ENCODE measurements at places on chromosomes 11 and 22.

DNA sequence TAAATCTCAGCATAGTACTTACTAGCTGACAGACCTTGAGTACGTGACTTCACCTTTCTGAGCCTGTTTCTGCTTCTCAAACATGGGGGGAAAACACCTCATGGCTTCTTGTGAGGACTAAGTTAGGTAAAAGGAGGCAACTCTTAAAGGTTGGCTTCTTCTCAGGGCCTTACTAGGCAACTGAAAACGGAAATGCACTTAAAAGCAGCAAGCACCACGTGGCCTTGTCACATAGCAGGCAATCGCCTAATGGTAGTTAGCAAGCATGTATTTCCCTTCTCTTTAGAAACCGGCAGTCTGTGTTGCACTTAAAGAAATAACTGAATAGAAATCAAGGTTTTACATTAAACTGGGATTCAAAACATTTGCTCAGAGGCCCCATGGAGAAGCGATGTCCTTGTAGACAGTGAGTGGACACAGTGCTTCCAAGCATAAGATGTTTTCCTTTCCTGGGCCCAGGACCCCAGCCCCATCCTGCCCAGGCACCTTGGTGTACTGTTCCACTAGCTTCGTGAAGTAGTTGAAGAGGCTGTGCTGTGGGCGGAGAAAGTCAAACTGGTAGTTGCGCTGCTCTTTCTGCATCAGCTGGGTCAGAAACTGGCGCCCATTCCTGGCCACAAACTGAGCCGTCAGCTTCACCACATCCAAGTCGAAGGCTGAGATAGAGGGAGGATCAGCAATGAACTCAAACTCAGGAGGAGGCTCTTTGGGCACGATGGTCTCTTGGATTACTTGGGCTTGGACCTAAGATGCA lies 12.1 kb downstream of the SF3A1 start:
- DNase-seq: no peak

DNA sequence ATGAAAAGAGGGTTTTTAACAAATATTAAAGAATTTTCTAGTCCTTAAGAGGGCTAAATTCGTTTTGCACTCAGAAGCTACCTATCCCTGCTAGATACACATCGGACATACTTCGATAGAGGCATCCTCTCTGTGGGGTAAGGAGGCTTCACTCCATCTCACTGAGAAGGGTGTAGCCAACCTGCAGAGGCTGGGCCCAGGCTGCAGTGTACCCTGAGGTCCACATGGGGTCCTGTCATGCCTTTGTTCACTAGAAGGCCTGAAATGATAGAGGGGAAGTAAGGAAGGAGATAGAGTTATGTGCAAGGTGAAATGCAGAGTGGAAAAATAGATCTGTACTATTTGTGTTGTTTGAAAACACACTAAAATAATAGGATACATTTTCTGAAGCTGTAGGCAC lies 45.6 kb downstream of the IGSF9B start:
- peak; percentile 38 for DNase-seq

DNA sequence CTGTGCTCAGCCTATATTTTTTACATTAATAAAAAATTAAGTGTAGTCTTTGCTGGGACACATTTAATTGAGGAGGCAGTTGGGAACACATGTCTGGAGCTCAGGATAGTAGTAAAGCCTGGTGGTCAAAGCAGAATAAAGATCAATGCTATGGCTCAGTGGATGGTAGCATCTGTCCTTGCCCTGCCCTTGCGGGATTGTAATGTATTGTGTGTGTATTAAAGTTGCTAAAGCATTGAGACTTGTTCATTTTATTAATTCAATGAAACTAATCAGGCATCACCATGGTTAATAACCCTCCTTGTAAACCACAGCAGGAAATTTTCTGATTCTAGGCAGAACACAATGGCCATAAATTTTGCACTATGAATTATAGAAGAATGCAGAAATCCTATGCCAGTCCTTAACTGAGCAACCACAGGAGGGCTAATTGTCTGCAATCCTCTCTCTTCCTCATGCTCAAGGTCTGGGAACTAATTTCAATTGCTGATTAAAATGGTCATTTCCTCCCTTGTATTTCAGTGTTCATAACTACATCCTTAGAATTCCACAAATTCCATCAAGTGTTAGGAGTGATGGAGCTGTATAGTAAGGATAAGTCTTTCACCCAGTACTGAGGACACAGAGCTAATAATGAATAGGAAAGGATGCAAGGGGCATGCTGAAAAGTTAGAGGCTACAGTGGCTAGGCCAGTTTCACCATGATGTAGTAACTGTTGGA lies 403.2 kb upstream of the DDI1 start:
- no peak for DNase-seq

GRCh38 chr11:25939691-25940090 lies 392.2 kb upstream of the ANO3 start:
- DNase-seq: no peak

DNA sequence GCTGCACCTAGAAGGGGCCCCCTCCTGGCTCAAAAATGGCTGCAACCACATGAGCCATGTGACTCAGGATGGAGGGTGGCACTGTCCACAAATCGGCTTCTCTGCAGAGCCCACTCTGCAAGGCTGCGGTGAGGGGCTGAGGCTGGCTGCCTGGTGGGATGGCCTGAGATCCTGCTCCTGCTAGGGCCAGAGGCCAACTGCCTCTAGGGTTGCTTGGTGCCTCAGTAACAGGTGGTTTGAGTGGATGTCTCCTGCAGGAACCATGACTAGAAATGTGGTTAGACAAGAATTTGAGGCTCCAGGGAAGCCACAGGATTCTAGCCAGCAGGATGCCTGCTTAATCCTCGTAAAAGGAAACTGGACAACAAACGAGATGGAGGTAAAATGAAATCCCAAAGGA lies 17.1 kb downstream of the PATZ1 start:
- no peak for DNase-seq

- no peak for DNase-seq
Measured at GRCh38 chr11:72553706-72554105, 119.4 kb upstream of the CLPB start.

DNA sequence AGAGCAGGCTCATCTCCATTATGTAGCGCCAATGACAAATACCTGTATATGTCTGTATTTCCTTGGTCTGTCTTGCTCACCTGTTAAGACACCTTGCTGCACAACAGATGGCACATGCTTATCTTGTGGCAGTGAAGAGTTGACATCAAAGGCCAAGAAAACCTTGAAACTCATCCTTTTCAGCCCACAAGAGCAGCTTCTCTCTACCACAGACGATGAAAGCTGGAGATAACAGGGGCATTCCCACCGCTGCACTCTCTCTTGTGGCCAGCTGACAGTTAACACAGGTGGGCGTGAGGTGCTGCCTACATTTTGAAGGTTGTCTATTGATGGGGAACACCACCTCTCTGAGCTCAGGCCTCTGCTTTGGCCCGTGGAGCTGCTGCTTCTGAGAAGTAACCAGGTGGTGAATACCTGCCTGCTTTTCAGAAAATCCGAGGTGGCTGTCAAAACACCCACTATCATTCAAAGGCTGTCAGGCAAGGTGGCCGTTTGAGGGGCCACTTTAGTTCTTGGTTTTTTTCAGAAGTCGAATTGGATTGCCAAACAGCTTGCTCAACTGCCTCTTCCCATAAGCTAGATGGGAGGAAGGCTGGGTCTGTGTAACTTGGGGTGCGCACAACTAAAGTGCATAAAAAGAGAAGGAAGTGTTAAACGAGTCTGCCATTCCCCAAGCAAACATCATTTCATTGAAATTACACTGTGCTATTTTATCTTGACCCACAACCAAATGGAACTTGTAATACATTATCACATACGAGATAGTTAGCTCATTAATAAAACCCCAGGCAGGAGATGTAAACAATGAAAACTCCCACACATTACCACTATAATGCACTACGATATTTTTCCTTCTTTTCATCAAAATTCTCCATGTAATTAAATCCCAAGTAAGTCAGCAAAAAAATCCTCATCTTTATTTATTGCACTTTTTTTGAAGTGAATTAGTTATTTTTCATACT lies 87.1 kb upstream of the RAG2 start:
- no peak for DNase-seq

DNA sequence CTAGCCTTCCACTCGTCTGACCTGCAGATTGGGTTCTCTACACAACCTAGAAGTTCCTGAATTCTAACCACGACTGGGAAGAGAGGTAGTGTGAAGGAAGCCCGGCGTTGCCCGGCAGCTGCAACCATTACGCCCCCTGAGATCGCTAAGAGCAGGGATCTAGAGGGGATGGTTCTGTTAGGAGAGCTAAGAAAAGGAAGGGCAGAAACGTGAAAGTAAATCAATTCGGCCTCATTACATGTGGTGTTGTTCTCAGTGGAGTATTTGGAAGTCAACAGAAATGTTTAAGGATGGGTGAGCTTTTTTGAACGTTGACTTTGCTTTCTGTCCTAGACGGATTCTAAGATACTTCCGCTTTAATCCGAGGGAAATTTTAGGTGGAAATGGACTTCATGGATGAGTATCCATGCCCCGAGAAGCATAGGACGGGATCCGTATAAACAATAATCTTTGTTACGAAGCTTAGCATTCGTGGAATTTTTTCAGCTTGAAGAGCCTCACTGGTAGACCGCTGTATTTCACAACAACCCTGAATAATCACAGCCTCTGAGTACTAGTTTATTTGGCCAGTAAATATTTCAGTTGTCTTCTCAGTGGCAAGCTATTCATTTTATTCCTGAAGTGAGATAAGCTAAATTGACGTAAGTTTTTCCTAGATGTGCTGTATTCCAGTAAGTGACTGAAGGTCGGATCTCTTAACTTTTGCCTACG lies 629 bp downstream of the ATP5MG start:
- peak; percentile 67 for DNase-seq

DNA sequence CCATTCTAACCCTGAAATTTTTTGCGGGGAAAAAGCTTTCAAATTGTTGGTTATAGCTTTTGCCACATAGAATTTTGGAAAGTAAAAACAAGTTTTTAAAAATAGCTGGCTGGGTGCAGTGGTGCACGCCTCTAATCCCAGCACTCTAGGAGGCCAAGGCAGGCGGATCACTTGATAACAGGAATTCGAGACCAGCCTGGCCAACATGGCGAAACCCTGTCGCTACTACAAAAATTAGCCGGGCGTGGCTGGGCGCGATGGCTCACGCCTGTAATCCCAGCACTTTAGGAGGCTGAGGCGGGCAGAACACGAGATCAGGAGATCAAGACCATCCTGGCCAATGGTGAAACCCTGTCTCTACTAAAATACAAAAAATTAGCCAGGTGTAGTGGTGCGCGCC lies 54.9 kb downstream of the TNRC6B start:
- DNase-seq: no peak

GRCh38 chr11:5737670-5738392 lies 1.6 kb downstream of the OR56B1 start:
- DNase-seq: no peak

GRCh38 chr11:103602840-103603239 lies 433.6 kb upstream of the DDI1 start:
- no peak for DNase-seq

GRCh38 chr11:43693731-43694130 lies 13.2 kb downstream of the HSD17B12 start:
- DNase-seq: peak; percentile 76

DNA sequence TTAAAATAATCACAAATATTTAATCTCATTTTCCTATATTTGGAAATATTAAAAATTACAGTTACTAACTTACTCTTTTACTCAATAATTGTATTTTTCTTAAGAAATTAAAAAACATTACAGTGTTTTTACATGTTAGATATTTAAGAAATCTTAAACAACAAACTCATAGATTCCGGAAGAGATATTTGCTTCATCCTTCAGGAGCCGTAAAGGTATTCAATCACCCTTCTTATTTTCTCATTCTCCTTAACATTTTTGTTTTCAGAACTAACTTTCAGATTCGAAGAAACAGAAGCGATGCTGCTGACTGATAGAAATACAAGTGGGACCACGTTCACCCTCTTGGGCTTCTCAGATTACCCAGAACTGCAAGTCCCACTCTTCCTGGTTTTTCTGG lies at the start of gene OR5D18:
Gene OR5D18 (plus strand): TSS at position 301 of the 400 bp plus-strand sequence. CDS start 0 bp downstream, at position 301.
- no peak for DNase-seq

DNA sequence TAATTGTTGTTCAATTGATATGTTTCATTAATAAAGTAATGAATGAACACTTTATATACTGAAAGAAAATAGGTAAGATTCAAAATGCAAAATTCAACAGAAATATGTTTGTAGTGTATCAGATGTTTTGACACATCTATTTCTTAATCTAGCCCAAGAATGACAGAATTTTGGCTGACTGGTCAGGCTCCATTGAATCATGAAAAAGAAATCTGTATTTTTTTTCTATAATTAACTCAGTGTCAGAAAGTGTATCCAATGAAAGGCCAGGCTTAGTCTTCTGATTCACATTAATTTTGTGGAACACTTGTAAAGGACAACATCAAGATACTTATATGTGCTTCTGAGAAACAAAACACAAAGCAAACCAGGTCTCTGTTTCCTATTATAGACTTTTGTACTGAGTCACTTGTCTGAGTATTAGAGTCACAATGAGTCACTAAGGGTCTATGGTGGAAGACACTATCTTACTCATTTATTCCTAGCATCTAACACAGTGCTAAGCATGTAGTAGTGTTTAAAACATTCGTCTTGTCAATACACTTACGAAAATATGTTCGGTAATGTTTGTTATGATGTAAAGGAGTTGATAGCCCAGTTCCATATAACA lies 297.7 kb upstream of the CCDC90B start:
- DNase-seq: no peak

DNA sequence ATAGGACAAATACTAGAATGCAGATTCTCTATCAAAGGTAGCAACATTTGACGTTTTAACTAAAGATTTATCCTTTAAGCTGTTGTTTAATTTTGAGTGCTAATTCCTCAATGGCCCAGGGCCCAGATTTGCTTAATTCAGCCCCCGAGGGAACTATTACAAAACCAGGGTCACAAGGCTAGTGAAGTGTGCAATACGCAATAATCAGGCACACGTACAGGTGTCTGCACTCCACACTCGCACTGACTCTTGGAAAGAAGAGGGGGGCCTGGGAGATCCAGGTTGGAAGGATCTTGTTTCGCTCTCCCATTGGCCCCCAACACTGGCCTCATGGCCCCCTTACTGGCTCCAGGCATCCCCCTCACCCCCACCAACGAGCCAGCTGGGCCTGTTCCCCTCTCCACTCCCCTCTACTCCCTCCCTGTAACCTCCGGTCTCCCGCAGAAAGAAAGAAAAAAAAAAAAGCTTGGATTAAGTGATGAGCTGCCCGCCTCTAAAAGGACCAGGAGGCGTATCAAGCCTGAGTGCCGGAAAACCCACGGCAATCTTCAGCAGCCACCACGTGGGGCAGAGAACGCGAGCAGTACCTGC lies 2.2 kb upstream of the KIRREL3 start:
- DNase-seq: no peak

Data from OCI-M1 (cell line).